Activated T-cell treated with anti-CD3 and anti-CD28 coated beads for 1 hour (primary cell): ENCODE measurements at places on chromosomes 4 and X.

- DNase-seq = no peak
These were observed 725.7 kb upstream of the TENM3 start for GRCh38 chr4:181517491-181517890.

DNA sequence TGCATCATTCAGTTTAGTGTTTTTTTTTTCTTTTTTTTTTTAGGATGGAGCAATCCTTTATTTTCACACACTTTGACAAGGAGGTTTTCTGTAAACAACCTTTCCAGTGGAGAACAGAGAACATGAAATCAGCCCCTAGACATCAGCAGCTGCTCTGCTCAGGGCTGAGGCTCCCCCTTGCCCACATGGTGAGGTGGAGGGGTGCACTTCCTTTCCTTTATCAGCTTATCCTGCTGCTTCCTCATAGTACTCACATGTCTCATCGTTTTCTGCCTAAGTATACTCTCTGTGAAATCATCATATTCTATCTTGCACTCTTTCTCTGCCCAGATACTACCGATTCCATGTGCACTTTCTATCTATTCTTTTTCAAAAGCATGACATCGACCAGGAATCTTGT, 47.6 kb upstream of the PRSS12 start:
- no peak for DNase-seq

DNA sequence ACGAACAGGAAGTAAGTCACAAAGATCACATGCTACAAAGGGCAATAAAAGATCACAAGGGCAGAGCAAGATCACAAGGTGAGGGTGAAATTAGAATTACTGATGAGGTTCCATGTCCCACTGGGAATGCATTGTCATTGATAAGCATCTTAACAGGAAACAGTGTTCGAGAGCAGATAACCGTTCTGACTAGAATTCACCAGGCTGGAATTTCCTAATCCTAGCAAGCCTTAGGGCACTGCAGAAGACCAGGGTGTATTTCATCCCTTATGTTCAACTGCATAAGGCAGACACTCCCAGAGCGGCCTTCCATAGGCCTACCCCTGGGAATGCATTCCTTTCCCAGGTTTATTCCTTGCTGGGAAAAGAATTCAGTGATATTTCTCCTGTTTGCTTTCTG, 980.6 kb upstream of the LCORL start:
- DNase-seq = no peak

- DNase-seq = no peak
These were observed 118.0 kb upstream of the RPL34 start for GRCh38 chr4:108502356-108502755.

GRCh38 chr4:20017777-20018115, 234.0 kb upstream of the SLIT2 start:
- no peak for DNase-seq

- no peak for DNase-seq
These were observed 85.3 kb upstream of the MAML3 start for GRCh38 chr4:140239311-140239710.

- DNase-seq = no peak
These were observed 411.4 kb downstream of the IL1RAPL1 start for GRCh38 chrX:28998609-28999135.

DNA sequence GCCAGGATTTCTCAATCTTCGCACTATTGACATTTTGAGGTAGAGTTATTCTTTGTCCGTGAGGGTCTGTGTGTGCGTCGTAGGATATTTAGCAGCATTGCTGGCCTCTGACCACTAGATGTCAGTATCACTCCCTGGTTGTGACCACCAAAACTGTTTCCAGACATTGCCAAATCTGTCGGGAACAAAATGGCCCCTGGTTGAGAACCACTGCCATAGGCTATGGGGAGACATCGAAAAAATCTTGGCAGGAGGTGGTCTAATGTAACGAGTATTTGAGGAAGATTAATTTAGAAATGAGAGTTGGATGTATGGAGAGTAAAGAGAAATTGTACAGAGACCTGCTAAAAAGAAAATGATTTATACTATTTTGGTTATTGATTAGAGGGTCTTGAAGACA, 108.4 kb downstream of the DOCK11 start:
- DNase-seq = no peak

DNA sequence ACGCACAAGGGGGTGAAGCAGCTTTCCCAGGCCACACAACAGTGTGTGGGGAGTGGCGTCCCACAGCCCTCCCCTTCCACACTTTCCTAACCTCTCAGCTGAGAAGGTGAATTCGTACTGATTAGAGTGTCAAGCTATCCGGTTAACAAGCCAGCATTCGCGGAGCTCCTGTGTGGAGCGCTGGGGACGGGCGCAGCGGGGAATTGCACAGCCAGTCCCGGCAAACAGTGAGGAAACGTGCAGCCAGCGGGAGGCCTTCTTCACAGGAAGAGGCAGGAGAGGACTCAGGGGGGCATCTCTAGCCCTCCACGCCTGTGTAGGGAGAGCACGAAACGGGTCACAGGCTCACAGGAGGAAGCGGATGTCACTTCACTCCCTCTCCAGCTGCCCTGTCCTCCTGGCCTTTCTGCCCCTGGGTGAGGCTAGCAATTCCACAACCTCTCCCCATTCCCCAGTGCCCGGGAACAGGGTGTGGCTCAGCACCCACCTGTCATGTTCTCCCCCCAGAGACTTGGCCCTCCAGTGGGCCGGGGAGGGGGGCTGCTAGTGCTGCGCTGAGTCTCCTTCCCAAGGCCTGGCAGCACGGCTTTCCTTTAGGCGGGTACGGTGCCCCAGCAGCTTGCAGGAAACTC, 117.3 kb downstream of the CPZ start:
- no peak for DNase-seq

DNA sequence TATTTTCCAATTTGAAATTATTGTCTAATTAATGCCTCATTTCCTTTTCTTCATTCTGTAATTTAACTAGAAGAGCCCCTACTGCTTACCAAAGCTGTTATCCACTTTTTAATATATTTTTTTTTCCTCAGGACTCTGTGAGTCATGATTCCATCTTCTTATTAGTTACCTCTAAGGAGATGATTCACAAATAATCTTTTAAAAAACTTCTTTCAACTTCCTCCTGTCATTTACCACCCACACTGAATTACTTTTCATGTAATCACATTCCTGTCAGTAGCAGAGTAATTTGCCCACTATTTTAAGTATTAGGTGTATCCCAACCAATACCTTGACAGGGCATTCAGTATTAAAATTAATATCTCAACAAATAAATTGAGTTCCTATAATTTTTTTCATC, 470.9 kb upstream of the ADGRL3 start:
- no peak for DNase-seq

DNA sequence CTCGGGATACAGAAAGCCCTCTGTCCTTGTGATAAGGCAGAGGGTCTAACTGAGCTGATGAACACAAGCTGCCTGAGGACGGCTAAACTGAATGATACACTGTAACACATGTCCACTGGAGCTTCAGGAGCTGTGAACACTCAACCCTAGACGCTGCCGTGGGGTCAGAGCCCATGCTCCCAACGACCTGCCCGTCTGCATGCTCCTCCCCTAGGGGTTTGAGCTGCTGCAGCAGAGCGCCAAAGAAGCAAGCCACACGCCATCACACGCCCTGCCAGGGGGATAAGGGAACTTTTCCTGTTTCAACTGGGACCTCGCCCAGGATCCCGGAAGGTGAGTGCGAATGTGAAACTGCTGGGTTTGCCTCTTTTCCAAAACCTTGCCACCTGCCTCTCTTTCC, 361.8 kb downstream of the FAT4 start:
- no peak for DNase-seq

DNA sequence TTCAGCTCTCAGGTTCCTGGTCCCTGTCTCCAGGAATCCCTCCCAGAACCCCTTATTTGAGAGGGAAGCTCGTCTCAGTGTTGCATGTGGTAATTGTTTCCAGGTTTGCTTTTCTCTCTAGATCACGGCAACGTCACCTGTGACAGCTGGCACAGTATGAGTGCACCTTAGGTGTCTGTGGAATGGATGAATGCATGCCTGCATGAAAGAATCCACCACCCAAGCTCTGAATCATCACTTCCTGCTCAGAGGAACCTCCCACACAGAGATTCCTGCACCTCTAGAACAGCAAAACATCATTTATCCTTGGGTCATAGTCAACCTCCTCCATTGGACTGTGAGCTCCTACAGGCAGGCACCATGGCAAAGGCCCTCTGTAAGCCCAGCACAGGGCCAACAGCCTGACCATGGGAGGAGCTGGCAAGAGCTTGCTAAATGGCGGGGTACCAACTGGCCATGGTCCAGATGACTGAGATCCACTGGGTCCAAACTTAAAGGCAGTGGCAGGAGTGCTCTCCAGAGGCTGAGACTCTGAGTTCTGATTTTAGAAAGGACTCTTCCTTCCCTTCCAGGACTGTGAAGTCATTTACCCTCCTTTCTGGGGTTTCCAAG, 116.2 kb downstream of the SLC2A9 start:
- DNase-seq = no peak

- no peak for DNase-seq
These were observed 752 bp downstream of the FRAS1 start for GRCh38 chr4:78057600-78058550.

DNA sequence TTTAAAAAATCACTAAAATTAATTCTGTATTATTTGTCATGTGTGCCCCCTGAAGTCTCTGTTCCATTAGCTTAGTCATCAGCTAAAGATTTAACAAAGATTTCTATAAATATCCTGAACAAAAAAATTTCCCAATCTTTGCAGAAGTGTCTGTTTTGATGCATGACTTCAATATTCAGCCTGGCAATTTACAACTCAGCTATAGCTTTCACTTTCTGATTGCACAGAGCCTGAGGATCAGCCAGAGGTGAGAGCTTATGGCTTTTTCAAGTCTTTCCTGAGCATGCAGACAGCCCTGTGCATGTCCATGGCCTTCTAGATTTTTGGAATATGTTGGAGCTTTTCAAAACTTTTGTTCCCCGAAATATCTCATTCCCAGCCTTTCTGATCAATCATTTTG, 420.1 kb downstream of the ZNF674 start:
- DNase-seq = no peak

- DNase-seq = no peak
These were observed 1015.6 kb downstream of the PCDH19 start for GRCh38 chrX:99394456-99394855.

GRCh38 chr4:71294301-71294700, 44.5 kb upstream of the SLC4A4 start:
- no peak for DNase-seq

- no peak for DNase-seq
These were observed 571.5 kb upstream of the AMOT start for GRCh38 chrX:113412106-113412505.

GRCh38 chrX:20623448-20623847, 356.7 kb upstream of the RPS6KA3 start:
- DNase-seq = no peak

GRCh38 chrX:23694606-23695005, 27.3 kb downstream of the PRDX4 start:
- peak; percentile 12 for DNase-seq

DNA sequence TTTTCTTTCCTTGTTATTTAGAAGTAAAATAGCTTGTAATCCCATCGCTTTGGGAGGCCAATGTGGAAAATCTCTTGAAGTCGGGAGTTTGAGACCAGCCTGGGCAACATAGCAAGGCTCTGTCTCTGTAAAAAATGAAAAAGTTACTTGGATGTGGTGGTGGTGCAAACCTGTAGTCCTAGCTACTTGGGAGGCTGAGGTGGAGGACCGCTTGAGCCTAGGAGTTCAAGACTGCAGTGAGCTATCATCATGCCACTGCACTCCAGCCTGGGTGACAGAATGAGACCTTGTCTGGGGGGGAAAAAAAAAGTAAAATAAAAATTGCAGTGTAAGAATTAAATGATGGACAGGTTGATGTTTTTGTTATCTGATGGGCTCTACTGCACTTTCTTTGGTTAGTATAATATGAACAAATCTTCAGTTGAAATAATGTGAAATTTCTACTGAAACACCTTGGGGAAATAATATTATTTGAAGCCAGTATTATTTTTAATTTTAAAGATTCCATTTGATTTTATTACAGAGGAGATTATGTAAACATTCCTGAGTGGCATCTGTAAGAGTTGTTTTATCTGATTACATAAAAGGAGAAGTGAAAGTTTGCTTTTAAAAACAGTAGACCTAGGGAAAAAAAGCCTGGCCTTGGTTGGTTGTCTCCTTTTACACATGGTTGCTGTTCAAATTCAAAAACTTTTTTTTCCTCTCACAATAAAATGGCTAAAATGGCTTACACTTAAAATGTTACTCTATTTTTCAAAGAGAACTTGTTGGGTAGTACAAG, 10.5 kb upstream of the NDUFC1 start:
- no peak for DNase-seq

DNA sequence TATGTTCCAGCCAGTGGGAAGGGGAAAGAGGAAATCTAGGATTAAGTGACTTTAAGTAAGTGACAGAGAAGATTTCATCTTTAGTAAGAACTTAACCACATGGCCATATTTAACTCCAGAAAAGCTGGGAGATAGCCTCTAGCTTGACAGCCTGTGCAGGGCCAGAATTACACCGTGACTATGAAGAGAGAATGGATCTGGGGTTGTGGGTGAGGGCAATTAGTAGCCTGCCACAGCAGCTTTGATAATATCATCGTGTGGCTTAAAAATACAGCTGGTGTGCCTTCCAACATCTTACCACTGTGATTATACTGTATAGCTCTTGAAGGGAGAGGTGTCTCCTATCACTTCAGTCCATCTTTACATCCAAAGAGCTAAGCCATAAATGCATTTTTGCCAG, 57.6 kb upstream of the TBC1D9 start:
- no peak for DNase-seq

GRCh38 chr4:42953321-42953720, 60.8 kb downstream of the GRXCR1 start:
- DNase-seq = no peak

GRCh38 chr4:182938205-182938645, 21.0 kb upstream of the DCTD start:
- DNase-seq = peak; percentile 46

DNA sequence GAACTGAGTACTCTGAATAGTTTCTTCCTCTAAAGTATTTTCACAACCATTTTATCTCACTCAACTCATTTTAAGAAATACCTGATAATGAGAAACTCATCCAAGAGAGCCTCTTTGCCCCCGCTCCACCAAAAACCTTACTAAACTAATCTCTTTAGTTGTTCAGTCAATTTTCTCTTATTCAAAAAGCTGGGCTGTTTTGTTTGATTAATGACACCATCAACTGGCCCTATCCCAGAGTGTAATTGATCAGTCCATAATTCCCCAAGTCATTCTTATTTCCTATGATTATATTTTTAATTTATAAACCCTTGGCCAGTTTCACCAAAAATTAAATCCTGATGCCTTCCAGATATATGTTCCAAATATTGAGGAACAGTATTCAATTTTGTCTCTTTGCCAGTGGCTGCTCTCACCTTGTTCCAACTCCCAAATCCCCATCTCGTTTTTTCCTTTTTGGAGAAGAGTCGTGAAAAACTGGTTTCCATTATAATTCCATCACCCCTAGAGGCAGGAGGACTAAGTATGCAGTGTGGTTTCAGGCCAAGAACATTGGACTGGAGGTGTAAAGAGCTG, 10.4 kb downstream of the LIMCH1 start:
- no peak for DNase-seq

- no peak for DNase-seq
These were observed 1.5 kb downstream of the ETFDH start for GRCh38 chr4:158673633-158674032.
